ENCODE measurements at places on chromosomes 7 and 10.

- DNase-seq = no peak
Measured at GRCh38 chr7:31935124-31936054, 134.8 kb downstream of the PDE1C start.

DNA sequence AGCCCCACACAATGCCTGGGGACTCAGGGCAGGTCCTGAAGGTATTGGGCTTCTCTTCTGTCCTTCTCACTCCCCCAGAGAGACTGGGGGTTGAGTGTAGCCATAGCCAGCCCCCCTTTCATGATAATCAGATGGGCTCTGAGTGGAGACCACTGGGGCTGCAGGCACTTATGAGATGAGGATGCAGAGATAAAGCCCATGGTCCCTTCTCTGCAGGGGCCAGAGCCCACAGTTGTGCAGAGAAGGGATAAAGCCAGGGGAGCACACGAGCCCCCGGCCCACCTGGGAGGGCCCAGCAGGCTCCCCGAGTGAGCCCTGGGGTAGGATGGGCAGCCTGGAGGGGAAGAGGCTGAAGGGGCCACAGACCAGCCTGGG is 96.2 kb downstream of the BMS1 start:
- DNase-seq = no peak

GRCh38 chr7:28608731-28609130 is 196.4 kb downstream of the CREB5 start:
- peak; percentile 11 for DNase-seq

GRCh38 chr7:34308595-34308994 is 349.4 kb upstream of the NPSR1 start:
- no peak for DNase-seq

DNA sequence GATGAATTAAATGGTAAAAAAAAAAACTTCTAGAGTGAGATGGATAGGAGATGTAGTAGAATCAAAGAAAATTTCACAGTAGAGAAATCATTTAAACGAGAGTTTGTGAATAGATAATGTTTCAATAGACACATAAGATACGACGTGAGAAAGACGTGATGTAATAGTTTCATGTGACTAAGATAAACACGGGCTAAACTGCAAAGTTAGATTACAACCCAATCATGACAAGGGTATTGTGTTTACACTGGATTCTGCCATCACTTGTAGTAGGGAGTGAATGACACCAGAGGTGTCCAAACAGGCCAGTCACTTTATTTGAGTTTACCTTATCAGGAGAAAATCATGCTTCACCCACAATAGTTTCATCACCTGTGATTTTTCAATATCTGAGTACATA is 21.6 kb downstream of the SEMA3D start:
- no peak for DNase-seq

GRCh38 chr7:115933471-115933870 is 97.1 kb downstream of the TFEC start:
- DNase-seq = no peak

- no peak for DNase-seq
Measured at GRCh38 chr10:22539579-22540298, 174.6 kb downstream of the PIP4K2A start.

- no peak for DNase-seq
Measured at GRCh38 chr7:16471933-16472332, 6.4 kb upstream of the SOSTDC1 start.
